ENCODE measurements at places on chromosomes 1 and 21.

DNA sequence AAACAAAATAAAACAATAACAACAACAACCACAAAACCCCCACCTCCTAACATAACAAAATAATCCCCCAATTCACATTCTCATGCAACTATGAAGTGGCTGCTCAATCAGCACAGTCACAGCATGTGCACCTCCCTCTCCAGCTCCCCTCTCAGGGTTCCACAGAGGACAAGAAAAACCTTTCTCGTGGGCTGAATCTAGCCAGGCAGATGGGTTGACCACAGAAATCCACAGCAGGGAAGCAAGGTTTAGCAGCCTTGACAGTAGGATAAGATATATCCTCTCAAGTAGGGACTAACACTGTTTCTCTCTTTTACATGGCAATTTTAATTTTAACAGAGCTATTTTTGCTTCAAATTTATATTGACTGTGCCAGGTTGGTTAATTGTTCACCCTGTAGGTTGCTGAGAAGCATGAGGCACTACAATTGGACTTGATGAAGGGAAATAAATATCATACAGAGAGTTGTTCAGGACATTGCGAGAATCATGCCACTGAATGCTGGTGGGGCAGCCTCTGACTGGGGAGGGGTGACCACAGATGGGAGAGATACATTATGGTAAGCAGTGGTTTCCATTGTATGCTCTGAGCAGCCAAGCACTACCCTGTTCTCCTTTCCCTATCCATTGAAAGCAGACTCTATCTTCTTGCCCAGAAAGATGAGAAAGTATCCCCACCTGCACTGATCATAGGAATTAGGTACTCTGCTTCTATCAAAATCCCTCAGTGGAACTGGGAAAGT lies 535.1 kb downstream of the DPYD start:
- no peak for DNase-seq

- DNase-seq, result no peak
Measured at GRCh38 chr1:221439747-221440501, 302.0 kb downstream of the DUSP10 start.

- no peak for DNase-seq
Measured at GRCh38 chr1:245155272-245156040, 671 bp downstream of the KIF26B start.

GRCh38 chr1:36884801-36885200 lies 149.5 kb downstream of the GRIK3 start:
- DNase-seq, result no peak

- no peak for DNase-seq
Measured at GRCh38 chr1:217140041-217140901, 417.0 kb upstream of the ESRRG start.

DNA sequence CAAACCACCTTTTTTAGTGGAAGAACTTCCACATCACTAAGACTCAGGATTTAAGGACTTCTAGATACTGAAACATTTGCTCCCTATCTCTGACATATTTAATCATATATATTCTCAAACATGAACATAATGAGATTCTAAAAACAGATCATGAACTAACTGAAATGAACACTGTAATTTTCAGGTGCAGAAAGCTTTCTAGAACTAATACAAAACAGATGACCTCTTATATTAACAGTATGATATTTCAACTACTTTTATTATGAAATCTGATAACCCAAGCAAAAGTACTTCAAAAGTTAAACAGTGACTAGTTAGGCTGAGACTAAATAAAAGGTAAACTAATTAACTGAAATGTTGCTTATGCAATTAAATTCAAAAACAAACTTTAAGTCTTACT lies 157.5 kb downstream of the COP1 start:
- DNase-seq, result no peak

- no peak for DNase-seq
Measured at GRCh38 chr1:66833112-66833511, 32.0 kb upstream of the INSL5 start.

- DNase-seq, result no peak
Measured at GRCh38 chr1:204523605-204524215, 7.5 kb downstream of the MDM4 start.

- DNase-seq, result no peak
Measured at GRCh38 chr1:161723459-161724141, 2.3 kb downstream of the FCRLB start.

- no peak for DNase-seq
Measured at GRCh38 chr1:223358826-223359225, 5.2 kb downstream of the SUSD4 start.

- no peak for DNase-seq
Measured at GRCh38 chr1:114144016-114144415, 9.7 kb downstream of the SYT6 start.

DNA sequence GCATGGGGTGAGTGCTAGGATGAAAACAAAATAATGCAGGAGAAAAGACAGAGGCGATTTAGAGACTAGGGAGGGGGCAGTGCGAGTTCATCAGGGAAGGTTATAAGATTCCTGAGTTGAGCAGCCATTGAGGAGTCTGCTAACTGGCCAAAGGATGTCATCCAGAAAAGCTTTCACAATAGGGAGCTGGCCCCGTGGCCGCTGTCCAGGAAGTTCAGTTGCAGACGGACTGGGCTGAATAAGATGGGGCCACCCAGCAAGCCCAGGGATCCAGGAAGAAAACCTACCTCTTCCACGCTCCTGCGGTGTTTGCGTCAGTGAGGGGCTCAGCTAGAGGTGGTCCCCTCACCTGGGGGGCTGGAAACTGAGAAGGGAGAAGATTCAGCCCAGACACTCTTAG lies 4.0 kb upstream of the PKP1 start:
- DNase-seq, result no peak

DNA sequence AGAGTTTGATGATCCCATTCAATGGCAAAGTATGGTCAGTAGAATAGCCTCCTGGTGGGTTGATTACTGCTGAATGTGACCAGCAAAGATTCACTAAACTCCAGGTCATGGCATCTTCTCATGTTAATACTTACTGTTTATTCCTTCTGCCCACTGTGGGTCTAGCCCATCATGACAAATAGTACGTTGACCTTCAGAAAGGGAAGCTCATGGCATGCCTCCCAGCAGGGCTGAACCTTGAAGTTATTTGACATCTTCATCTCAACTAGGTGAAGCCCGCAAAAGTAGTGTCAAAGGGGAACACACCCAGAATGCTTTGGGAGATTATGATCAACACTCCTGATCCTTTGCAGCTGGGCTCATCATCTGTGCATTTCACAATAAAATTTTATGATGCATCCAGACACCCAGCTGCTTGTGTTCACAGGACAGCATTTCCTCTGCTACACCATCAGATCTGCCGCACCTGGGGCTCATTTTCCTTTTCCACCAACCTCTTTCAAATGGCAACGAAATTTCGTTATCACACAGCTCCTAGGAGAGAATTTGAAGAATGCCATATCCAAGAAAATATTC lies 49.6 kb downstream of the HLX start:
- no peak for DNase-seq

DNA sequence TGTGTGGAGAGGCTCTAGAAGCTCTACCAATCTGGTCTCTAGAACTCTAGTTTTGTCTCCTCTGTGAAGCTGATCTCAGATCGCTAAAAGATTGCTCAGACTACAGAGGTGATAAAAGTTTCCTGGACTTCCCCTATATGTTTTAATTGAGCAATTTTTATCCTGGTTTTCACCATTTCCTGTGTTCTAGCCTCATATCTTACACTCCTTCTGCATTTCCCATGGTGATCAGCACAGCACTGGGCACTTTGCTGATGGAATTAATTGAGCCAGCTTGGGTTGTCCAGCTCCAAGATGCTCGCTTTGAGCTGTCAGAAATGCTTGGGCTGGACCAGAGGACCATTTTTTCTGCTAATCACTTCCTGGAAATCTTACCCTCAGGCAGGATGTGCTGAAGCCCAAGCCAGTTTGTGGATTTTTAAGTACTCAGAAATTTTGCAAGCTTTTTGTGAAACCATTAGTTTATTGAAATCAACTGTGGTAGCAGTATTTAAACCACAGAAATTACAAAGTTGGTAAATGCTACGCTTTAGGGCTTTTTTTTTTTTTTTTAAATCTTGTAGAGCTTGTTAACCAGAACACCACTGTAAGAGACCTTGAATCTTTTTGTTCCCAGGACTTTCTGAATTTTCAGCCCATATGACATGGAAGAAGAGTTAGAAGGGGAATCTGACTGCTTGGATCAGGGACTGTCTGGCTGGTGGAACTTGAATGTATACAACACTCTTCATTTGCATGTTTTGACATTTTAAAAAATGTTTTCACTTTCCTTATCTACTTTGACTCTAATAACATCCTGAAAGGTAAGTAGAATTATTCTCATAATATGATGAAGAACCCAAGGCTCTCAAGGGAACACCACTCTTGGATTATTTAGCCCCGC lies 28.4 kb downstream of the CD48 start:
- no peak for DNase-seq

DNA sequence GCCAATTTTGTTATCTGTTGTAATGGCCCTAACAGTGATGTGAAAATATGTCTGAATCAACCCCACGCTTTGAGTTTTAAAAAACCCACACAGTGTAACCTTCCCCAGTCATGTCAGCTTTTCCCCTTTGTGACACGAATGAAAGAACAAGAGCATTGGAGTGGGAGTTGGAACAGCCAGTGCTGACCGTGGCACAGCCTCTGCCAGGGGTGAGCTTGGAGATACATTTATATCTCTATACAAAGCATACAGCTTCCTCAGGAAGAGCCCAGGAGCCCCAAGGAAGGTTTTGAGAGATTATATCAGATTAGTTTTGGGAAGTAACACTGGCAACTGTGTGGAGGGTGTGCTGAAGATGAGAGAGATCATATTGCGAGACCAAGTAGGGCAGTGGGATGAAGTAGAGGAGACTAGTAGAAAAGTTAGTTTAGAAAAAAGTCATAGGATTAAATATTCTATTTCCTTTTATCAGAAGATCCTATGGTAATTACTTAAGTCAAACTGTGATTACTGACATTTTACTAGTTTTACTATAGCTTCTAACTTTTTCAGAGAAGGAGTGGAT lies 15.9 kb downstream of the LRRC8B start:
- no peak for DNase-seq

DNA sequence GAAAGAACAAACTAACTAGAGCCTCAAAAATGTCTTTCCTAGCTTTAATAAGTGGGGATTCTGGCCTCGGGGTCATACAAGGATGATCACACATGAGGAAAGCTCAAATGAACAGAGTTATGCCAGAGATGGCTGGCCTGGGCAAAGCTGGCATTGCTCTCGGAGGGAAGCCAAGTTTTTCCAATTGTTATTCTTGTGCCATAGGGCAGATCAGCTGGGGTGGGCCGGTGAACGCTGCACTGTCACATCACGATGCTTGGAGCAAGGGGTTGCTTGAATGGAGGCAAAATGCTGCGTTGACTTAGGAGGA lies 75.9 kb upstream of the LYST start:
- no peak for DNase-seq

DNA sequence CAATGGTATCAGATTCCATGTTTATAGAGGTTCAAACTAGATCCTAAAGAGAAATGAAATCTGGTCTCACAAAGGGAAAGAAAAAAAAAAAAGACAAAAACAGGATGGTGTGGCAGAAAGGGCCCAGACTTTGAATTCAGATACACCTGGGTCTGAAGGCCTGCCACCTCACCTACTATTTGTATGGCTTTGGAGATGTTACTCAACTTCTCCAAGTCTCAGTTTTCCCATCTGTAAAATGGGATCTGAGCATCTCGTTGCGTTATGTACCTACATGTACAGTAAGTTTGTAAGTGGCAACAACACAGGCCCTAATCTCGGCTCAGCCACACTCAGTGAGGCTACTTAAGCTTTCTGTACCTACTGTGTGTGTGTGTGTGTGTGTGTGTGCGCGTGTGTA lies 147.5 kb upstream of the FGGY start:
- DNase-seq, result no peak

GRCh38 chr1:220957233-220957605 lies 78.0 kb downstream of the HLX start:
- no peak for DNase-seq

DNA sequence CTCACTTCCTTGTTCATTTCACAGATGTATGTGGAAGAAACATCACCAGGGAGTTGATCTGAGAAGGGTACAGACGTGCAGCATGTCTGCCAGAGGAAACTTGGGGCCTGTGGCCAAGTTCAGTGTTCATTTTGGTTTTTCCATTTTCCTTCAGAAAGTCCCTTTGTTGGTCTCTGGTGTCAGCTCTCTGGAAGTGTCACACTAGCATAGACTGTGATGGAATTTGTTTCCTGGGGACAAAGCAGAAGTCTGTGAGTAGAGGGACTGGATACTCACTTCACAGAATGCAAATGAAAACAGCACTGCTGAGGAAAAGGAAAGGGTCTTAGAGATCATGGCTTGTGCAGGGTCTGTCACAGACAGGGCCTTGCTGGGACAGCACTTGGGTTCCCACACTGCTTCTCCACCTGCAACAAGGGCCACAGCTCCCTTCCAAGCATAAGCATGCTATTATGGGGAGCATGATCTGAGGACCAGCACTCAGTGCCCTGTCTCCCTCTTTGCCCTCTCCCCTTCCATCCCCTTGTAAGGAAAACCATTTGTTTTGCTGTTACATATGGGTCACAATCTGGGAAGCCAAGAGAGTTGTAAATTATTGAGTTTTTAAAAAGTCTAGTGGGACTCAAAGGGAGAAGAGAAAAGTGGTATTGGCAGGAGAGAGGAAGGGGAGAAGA lies 31.4 kb upstream of the CD84 start:
- no peak for DNase-seq

DNA sequence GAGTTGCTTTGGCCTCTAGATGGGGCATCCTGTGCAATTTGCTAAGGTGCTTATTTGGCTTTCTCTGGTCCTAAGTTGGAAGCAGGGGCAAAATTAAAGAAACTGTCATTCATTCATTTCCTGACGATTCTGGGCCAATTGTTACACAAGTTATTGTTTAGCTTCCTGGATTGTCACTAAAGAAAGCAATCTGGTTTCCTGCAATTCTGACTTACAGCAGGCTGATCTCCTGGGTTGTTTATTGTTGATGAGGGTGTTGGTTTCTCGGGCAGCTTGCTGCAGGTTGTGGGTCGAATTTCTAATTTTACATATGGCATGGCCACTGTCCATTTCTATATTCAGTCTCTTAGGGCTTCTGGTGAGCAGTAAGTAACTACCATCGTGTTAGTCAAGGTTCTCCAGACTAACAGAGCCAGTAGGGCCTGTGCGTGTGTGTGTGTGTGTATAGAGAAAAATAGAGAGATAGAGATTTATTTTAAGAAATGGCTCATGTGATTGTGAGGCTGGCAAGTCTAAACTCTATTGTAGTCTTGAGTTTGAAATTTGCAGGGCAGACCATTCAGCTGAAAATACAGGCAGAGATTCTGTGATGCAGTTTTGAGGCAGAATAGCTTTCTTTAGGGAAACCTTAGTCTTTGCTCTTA lies 30.4 kb downstream of the CTH start:
- no peak for DNase-seq

- DNase-seq, result no peak
Measured at GRCh38 chr1:63920154-63921117, 146.6 kb downstream of the ROR1 start.

DNA sequence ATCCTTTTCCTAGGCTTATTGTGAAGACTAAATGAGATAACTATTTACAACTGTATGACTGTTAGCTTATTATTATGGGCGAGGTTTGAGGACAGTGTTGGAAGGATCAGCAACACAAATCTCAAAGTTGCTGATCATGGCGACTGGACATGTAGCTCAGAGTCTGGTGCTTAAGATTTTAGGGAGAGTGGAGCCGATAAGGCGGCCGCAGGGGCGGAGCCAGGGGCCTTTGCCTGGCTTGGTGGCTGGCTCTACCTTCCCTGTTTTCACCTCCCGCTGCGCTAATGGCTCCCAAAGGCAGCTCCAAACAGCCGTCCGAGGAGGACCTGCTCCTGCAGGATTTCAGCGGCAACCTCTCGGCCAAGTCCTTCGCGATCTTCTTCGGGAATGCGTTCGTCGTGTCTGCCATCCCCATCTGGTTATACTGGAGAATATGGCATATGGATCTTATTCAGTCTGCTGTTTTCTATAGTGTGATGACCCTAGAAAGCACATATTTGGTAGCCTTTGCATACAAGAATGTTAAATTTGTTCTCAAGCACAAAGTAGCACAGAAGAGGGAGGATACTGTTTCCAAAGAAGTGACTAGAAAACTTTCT lies 45.5 kb downstream of the GIPC2 start:
- no peak for DNase-seq

Measured in stimulated activated CD8-positive, alpha-beta memory T cell treated with anti-CD3 and anti-CD28 coated beads, Interleukin-4, amount 100 ng/mL, for 1 hour (primary cell).